ENCODE measurements at places on chromosomes 1 and 21. TPM values are rescaled to one million over a fixed set of nuclear protein-coding genes. Genes with fewer than 3 reads are reported as not detected.

DNA sequence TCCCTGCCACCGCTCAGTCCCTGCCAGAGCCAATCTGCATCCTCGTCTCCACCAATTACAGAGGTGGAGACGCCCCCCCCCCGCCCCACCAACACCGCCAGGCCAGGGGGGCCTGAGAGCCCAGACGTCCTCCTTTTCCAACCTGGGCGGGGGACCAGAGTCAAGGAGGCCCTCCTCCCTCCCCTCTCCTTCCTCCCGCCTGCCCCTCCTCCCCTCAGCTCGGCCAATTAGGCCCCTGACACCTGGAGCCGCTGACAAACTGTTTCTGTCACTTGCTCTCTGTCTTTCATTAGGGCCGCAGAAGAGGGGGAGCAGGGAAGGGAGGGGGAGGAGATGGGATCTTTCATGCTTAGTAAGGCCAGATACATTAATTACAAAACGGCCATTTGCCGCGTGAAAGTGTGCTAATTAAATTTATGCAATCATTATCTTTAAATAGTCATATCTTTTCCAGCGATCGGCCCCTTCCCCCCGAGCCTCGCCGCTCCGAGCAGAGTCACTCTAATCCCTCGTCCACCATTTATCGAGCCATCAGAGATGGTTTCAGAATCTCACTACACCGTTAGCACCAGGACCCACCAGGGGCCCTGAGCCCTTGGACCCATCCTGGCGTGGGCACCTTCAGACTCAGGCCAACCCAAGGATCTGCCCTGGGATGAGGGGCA lies 94.7 kb downstream of the PAX7 start:
- H3K4me1 ChIP-seq: no peaks in the 10 kb centered on the region
- no peak overlapping the region for H3K4me3 ChIP-seq
- peaks cover 96% of the 10 kb centered on the region for H3K27me3 ChIP-seq
- no peaks in the 10 kb centered on the region for H3K36me3 ChIP-seq

- H3K4me1 ChIP-seq: no peaks in the 10 kb centered on the region
- no peaks in the 10 kb centered on the region for H3K36me3 ChIP-seq
- no peak overlapping the region for H3K4me3 ChIP-seq
- no peaks in the 10 kb centered on the region for H3K27me3 ChIP-seq
Observed at GRCh38 chr1:181260271-181260670, 171.8 kb downstream of the IER5 start.

GRCh38 chr1:183058851-183059502 lies 35.8 kb downstream of the LAMC1 start:
- DNase-seq: no peak
- H3K36me3 ChIP-seq: no peaks in the 10 kb centered on the region
- H3K27ac ChIP-seq: no peak overlapping the region
- H3K27me3 ChIP-seq: no peaks in the 10 kb centered on the region

DNA sequence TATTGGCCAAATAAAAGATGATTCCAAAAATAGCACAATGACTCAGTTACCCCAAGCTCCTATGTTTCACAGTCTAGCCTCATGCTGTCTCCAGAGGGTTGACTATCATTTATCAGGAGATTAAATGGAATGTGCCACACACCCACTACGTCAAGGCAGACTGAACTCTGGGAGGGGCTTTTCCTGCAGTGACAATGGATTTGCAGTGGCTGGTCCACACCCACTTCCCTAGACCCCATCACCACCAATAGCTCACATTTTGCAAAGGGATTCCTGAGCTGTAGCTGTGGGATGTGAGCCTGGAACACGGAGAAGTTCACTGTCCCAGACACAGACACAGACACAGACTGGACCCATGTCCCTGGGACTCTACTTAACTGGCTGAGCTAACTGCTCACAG lies 77.1 kb downstream of the HLCS start:
- no peak for DNase-seq
- no peak overlapping the region for H3K4me3 ChIP-seq
- H3K36me3 ChIP-seq: peaks cover 5% of the 10 kb centered on the region
- H3K27me3 ChIP-seq: no peaks in the 10 kb centered on the region
- H3K4me1 ChIP-seq: no peaks in the 10 kb centered on the region
- H3K27ac ChIP-seq: peak overlapping the region; percentile 82

DNA sequence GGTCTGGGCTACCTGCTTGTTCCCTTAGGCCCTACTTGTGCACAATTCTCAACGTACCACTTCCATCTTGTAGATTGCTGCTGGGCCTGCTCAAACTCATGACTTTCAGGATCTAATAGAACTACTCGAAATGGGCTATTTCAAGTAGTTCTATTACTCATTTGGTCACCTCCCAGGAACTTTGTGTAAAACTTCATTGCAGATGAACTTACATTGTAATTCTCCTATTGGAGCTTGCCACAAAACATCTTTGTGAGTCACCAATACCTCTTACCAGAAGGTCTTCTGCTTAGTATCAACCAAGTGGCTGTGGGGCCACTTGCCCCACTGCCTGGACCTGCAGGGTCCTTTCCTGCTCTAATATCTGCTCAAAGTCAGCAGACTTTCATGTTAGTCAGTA lies 10.7 kb upstream of the MYOCOS start:
- no peaks in the 10 kb centered on the region for H3K27me3 ChIP-seq
- no peaks in the 10 kb centered on the region for H3K36me3 ChIP-seq
- no peak overlapping the region for H3K27ac ChIP-seq
- H3K4me3 ChIP-seq: no peak overlapping the region

DNA sequence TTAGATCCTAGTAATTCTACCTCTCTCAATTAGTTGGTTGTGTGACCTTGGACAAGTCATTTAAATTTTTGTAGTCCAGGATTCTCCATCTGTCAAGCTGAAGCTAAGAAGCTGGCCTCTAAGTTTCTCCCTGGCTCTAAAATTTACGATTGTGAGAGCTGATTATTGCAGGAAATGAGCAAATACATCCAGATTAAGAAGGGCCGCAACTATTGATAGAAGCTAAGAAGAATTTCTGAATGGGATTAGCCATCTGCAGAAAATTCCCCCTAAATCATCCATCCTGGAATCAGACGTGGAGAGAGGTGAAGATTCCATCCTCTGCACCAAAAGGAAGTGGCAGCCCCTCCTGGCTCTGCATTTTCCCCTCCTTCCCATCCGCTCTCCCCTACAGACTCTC lies 55.0 kb downstream of the HIVEP3 start:
- H3K27me3 ChIP-seq: no peaks in the 10 kb centered on the region
- DNase-seq: no peak
- H3K36me3 ChIP-seq: no peaks in the 10 kb centered on the region
- H3K4me1 ChIP-seq: peaks cover 13% of the 10 kb centered on the region
- H3K4me3 ChIP-seq: no peak overlapping the region

- H3K27me3 ChIP-seq: peaks cover 26% of the 10 kb centered on the region
- no peak for DNase-seq
- H3K4me1 ChIP-seq: peaks cover 3% of the 10 kb centered on the region
- no peak overlapping the region for H3K4me3 ChIP-seq
- no peaks in the 10 kb centered on the region for H3K36me3 ChIP-seq
Observed at GRCh38 chr1:33634143-33634542, 161.7 kb downstream of the ZSCAN20 start.

- no peaks in the 10 kb centered on the region for H3K36me3 ChIP-seq
- H3K4me1 ChIP-seq: peaks cover 21% of the 10 kb centered on the region
- H3K27ac ChIP-seq: no peak overlapping the region
- H3K27me3 ChIP-seq: no peaks in the 10 kb centered on the region
Observed at GRCh38 chr1:160376525-160377131, 9.8 kb downstream of the NHLH1 start.

DNA sequence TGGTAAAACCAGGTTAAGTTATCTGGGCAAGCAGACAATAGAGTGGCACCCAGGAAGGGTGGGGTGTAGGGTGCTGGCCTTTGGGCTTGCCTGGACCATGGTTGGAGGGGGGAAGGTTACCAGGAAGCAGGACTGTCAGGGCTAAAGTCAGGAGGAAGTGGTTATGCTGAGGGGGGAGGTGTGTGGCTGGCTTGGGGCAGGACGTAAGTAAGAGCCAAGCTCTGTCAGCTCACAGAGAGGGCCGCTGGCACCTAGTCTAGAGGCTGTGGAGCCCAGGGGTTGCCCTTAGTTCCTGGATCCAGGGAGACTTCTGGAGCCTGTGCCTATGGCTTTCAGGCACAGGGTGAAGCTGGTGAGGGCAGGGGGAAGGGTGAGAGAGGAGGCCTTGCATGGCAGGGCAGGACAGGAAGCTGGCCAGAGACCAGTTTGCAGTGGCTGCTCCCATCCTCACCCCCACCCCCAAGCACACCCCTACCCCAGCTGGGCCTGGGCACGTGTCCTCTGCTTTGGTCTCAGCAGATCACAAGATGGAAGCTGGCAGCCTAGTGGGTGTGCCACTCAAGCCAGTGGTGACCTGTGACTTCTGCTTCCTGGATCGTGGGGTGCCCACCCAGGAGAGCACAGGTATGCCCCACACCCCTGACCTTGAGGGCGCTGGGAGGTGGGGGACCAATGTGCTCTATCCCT lies 20.5 kb upstream of the SMYD3 start:
- no peak overlapping the region for H3K4me3 ChIP-seq
- no peaks in the 10 kb centered on the region for H3K4me1 ChIP-seq
- no peaks in the 10 kb centered on the region for H3K36me3 ChIP-seq
- no peak overlapping the region for H3K27ac ChIP-seq
- no peaks in the 10 kb centered on the region for H3K27me3 ChIP-seq

DNA sequence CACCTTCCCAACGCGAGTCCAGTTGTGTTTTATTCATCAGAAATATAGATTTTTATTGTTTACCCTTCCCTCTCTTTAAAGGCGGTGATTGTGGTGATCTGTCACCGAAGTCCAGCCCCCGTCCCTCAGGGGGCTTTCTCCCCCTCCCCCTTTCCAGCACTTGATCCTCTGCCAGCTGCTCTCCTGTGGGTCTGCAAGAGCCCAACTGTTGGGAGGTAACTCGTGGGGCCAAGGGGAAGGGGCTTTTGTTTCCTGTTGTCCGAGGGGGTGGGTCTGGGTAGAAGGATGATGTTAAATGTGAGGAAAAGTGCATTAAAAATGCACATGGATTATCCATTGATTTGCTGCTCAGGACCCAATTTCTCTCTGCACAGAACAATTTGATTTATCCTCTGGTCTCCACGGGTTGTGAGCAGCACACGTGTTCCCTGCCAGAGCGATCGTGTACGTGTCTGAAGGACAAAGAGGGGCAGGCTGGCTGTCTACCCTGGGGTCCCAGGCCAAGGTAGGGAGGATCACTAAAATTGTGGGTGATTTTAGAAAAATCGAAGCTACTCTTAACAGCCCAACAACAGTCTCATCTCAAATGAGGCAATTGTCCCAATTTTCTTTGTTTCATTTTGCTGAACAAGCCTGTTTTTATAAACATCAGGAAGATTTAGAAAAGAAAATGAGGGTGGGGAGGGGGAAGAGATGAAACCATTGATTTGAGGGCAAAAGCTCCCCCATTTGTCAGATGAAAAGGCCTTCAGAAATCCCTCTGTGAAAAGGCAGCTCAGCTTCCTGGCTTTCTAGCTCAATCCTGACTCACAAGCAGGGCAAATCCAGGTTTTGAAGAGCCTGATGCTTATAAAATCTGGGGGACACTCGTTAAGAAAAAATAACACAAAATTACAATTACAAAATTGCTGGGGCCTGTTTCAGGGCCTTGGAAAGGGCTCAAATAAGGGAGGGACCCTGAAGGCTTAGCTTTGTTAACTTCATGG lies 176.2 kb downstream of the RHOU start:
- H3K27ac ChIP-seq: no peak overlapping the region
- H3K27me3 ChIP-seq: peaks cover 4% of the 10 kb centered on the region
- no peak overlapping the region for H3K4me3 ChIP-seq
- DNase-seq: no peak
- H3K36me3 ChIP-seq: no peaks in the 10 kb centered on the region
- no peaks in the 10 kb centered on the region for H3K4me1 ChIP-seq

DNA sequence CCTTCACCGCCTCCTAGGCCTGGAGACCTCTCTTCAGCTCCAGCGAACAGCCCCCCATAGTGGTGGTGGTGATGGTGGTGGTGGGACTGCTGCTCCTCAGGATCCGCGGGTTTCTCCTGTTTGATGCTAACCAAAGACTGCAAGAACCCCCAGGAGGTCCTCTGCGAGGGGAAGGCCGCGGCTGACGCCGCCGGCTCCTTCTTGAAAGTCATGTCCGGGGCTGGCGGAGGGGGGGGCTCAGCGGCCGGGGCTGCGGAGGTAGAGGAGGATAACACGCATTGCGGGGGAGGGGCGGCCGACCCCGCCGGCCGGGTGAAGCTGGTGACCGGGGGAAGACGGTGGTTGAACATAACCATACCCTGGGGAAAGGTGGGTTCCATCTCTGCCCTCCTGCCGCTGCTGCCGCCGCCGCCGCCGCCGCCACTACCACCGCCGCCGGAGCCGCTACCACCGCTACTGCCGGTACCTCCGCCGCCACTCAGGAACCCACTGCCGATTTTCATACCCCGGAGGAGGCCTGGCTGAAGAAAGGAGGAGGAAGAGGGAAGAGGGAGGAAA lies 554 bp downstream of the ZNF281 start:
- H3K4me3 ChIP-seq: peak overlapping the region; percentile 95
- no peaks in the 10 kb centered on the region for H3K27me3 ChIP-seq
- H3K27ac ChIP-seq: peak overlapping the region; percentile 92
- peaks cover 49% of the 10 kb centered on the region for H3K4me1 ChIP-seq

DNA sequence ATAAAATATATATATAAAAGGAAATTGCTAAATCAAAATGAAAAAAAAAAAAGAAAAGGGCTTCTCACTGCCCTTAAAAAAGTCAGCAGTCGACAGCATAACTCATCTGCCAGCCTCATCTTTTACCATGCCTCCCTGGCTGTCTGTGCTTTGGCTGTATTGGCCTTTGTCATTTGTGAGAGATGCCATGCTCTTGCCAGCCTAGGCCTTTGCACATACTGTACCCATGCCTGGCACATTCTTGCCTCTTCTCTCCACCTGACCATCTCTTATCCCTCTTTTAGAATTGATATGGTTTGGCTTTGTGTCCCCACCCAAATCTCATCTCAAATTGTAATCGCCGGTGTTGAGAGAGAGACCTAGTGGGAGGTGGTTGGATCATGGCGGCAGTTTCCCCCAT lies 37.1 kb downstream of the DIRAS3 start:
- no peaks in the 10 kb centered on the region for H3K4me1 ChIP-seq
- no peaks in the 10 kb centered on the region for H3K27me3 ChIP-seq
- H3K36me3 ChIP-seq: no peaks in the 10 kb centered on the region
- no peak overlapping the region for H3K27ac ChIP-seq
- DNase-seq: no peak

- no peak overlapping the region for H3K27ac ChIP-seq
- no peaks in the 10 kb centered on the region for H3K36me3 ChIP-seq
- H3K4me3 ChIP-seq: no peak overlapping the region
- no peak for DNase-seq
- no peaks in the 10 kb centered on the region for H3K4me1 ChIP-seq
Observed at GRCh38 chr1:1900883-1901640, 10.2 kb upstream of the GNB1 start.

SV2A gene
- 0.34 TPM for total RNA-seq

TAS1R1 gene
- not detected for total RNA-seq

FNDC10 gene
- total RNA-seq: 2.1 TPM

MPZ gene
- total RNA-seq: 1.0 TPM

RORC gene
- 16.3 TPM for total RNA-seq

HSD3B1 gene
- not detected for total RNA-seq

FALEC gene
- total RNA-seq: not detected

CNR2 gene
- total RNA-seq: 0.19 TPM

GIPC2 gene
- total RNA-seq: 5.3 TPM

DPM3 gene
- total RNA-seq: 48.8 TPM

DDR2 gene
- 28.0 TPM for total RNA-seq
